PC-3 (cell line): ENCODE measurements at places on chromosomes 4 and X.

- DNase-seq: no peak
Observed at GRCh38 chr4:61666244-61666643, 466.1 kb downstream of the ADGRL3 start.

- no peak for DNase-seq
Observed at GRCh38 chrX:146755214-146755613, 54.4 kb upstream of the CXorf51B start.

DNA sequence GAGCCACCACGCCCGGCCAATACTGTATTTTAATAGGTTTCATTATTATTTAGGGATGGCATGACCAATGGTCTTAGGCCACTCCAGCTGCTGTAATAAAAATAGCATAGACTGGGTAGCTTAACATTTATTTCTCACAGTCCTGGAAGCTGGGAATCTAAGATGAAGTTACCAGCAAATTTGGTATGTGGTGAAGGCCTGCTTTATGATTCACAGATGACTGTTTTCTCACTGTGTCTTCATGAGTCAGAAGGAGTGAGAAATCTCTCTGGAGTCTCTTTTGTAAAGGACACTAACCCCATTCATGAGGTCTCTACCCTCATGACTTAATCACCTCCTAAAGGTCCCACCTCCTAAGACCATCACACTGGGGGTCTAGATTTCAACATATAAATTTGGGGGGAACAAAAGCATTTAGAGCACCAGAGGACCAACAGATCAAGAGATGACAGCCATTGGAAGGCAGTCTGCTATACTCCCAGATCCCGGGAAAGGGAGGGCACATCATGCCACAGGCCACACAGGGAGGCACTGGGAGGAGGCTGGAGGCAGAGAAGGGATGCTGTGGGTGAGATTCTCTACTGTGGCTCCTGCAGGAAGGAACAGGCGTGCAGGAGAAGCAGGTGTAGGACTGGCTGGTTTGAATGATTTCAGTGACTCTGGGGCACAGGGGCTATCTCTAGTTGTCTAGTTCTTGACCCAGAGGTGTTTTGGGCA lies 335.8 kb upstream of the SFRP2 start:
- DNase-seq: peak; percentile 53

DNA sequence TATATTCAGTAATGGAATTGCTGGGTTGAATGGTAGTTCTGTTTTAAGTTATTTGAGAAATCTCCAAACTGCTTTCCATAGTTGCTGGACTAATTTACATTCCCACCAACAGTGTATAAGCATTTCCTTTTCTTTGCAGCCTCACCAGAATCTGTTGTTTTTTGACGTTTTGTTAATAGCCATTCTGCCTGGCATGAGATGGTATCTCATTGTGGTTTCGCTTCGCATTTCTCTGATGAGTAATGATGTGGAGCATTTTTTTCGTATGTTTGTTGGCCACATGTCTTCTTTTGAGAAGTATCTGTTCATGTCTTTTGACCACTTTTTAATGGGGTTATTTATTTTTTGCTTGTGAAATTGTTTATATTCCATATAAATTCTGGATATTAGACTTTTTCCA lies 13.6 kb upstream of the MAGED4B start:
- DNase-seq: peak; percentile 48

DNA sequence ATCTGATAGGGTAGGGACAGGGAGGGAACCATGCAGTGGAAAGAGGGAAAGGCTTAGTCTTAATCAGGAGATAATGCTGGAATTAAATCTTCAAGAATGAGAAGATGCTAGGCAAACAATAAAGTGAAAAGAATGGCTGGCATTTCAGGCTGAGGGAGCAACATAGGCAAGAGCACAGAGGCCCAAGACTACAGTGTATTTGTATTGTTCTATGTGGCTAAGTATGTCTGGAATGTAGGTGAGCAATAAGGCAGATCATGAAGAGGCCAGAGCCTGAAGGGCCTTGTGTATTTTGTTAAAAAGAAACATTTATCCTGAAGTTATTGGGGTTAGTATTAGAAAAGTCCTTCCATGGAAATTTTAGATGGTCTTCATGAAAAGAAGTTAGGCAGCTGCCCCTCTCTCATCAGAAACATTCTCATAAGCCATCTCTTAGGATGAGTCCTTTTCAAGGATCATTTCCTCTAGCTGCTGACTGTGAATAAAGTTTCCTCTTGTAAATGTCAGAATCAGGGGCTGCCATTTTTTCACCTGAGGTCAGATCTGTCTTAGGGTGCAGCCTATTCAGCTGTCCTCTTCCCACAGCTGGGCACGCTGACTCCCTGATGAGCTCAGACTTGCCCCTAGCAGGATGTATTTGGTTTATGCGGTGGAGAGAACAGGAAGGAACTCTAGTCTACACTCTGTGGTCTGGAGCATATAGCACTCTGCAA lies 46.3 kb downstream of the ATP10D start:
- peak; percentile 62 for DNase-seq

GRCh38 chrX:1178580-1179057 lies 33.8 kb downstream of the CRLF2 start:
- DNase-seq: peak; percentile 40

DNA sequence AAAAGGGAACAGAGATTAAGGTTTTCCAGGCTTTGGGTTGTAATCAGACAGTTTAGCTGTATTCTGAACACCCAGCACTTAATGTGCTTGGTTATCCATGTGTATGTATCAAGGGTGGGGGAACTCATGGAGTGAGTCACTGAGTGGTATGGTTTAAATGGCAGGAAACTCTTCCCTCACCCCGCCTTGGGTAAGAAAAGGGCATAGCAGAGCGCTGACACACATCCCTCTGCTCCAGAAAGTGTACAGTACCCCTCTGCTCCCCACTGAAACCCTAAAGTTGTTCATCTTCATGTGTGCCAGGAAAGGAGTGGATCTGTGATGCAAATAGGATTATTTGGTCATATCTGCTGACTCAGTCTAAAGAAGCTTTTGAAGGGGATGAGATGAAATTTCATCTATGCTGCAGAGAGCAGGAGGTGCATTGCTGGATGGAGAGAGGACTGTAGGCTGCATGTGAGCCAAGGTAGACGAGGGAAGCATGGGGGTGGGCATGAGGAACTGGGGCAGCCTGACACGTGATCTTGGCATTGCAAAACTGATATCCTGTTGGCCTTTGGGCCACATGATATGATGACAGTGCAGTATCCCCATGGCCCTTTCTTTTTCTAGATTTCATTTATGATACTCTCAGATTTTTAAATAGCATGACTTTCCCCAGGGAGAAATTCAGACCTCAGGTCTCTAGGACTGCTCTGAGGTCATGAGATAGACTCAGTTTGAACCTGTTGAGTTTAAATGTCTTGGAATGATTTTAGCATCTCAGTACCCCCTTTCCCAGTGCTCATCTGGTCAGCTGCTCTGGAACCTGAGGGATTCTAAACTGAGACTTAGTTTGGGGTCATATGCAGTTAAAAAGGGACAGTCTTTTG lies 84.8 kb downstream of the TMEM164 start:
- DNase-seq: peak; percentile 91

GRCh38 chr4:124748965-124749364 lies 36.4 kb upstream of the ANKRD50 start:
- DNase-seq: no peak

DNA sequence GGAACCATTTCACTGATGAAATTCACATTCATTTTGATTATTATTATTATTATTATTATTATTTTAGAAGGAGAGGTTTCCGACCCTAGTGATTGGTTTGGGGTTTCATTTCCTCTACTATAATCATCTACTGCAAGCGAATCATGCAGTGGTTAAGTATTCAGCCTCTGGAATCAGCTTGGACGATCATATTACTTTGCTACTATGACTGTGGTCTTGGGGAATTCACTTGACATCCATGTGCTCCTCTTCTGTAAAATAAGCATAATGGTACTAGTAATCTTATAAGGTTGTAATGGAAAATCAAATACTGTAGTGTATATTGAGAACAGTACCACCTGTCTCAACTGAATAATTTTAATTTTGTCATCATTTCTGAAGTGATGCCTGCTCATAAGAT lies 132.1 kb upstream of the SLC4A4 start:
- peak; percentile 13 for DNase-seq

- DNase-seq: no peak
Observed at GRCh38 chrX:100975212-100975611, 5.7 kb downstream of the ARL13A start.

- DNase-seq: no peak
Observed at GRCh38 chr4:156146571-156146970, 192.9 kb upstream of the CTSO start.

DNA sequence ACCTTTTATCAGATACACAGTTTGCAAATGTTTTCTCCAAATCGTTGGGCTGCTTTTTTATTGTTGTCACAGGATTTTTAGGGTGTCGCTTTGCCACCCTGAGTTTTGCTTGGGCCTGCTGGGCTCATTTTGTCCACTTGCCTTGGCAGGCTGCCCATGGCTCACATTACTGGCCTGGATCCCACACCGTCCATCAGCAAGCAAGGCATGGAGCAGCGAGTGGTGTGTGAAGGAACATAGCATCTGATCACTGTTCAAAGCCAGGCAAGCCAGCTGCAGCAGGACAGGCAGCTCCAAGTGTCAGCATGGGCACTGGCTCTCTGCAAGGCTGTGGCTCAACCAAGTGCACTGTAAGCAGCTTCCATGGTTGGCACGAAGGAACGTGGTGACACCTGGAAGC lies 261.4 kb upstream of the TECRL start:
- no peak for DNase-seq

DNA sequence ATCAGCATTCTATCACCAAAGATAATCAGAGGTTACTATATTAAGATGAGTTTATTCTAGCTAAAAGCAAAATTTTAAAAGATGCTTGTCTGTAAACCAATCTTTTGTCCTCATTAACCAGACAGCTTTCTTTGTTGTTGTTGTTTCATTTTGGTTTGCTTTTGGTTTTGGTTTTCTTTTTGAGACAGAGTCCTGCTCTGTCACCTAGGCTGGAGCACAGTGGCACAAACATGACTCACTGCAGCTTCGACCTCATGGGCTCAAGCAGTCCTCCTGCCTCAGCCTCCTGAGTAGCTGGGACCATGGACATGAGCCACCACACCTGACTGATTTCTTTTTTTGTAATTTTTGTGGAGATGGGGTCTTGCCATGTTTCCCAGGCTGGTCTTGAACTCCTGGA lies 102.9 kb downstream of the COX18 start:
- no peak for DNase-seq

- DNase-seq: no peak
Observed at GRCh38 chrX:97691901-97692455, 808.3 kb downstream of the RPA4 start.

- peak; percentile 25 for DNase-seq
Observed at GRCh38 chr4:62544428-62544827, 1344.3 kb downstream of the ADGRL3 start.

DNA sequence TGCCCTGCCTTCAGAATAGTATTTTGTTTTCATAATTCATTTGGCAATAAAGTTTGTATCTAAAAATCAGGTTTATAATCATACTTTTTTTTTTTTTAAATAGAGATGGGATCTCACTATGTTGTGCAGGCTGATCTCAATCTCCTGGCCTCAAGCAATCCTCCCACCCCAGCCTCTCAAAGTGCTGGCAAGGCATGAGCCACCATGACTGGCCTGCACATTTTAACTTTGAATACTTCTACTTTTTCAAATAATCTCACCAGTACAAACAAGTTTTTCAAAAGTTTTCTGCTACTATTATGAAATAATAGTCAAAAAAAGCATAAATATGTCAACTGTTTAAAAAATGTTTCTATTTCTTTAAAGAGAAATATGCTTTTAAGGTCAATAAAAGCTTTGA lies 69.6 kb upstream of the GPR34 start:
- no peak for DNase-seq

GRCh38 chrX:16155581-16156096 lies 11.6 kb upstream of the MAGEB17 start:
- DNase-seq: no peak

DNA sequence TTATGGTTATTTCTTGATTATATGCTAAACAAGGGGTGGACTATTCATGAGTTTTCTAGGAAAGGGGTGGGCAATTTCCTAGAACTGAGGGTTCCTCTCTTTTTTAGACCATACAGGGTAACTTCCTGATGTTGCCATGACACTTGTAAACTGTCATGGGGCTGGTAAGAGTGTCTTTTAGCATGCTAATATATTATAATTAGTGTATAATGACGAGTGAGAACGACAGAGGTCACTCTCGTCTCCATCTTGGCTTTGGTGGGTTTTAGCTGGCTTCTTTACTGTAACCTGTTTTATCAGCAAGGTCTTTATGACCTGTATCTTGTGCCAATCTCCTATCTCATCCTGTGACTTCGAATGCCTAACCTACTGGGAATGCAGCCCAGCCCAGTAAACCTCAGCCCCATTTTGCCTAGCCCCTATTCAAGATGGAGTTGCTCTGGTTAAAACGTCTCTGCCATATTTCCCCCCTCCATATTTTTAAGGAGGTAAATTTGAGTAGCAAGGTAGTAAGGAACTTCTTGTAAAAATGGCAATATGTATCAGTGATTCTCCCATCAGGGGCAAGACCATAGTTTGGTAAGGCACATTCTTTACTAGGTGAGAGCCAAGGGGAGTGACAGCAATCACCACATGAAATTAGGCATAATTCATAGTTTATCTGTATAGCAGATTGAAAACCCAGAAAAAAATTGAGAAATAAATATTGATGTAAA lies 2.6 kb downstream of the CXCL2 start:
- DNase-seq: no peak

DNA sequence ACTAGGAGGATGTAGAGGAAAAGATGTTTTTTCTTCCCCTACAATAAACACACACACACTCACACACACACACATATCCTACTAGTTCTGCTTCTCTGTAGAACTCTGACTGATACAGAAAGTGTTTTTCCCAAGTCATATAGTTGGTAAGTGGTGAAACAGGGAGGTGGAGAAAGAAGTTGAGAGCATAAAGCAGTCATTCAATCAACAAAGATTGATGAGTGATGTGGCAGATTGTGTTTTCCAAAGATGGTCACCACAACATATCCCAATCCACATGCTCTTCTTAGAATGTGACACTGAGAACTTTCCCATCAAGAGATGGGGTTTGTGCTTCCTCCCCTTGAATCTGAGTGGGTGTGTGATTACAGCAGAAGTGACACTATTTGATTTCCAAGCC lies 123.4 kb upstream of the ATP6AP2 start:
- no peak for DNase-seq

- DNase-seq: peak; percentile 72
Observed at GRCh38 chrX:53440621-53441517, 6.7 kb upstream of the HSD17B10 start.

- peak; percentile 77 for DNase-seq
Observed at GRCh38 chr4:138659812-138660316, 355.7 kb upstream of the NOCT start.

GRCh38 chr4:109548655-109549054 lies 11.4 kb upstream of the MCUB start:
- DNase-seq: peak; percentile 76
